ENCODE measurements at places on chromosomes 12 and 14. TPM values are rescaled to one million over a fixed set of nuclear protein-coding genes. Genes with fewer than 3 reads are reported as not detected.

DNA sequence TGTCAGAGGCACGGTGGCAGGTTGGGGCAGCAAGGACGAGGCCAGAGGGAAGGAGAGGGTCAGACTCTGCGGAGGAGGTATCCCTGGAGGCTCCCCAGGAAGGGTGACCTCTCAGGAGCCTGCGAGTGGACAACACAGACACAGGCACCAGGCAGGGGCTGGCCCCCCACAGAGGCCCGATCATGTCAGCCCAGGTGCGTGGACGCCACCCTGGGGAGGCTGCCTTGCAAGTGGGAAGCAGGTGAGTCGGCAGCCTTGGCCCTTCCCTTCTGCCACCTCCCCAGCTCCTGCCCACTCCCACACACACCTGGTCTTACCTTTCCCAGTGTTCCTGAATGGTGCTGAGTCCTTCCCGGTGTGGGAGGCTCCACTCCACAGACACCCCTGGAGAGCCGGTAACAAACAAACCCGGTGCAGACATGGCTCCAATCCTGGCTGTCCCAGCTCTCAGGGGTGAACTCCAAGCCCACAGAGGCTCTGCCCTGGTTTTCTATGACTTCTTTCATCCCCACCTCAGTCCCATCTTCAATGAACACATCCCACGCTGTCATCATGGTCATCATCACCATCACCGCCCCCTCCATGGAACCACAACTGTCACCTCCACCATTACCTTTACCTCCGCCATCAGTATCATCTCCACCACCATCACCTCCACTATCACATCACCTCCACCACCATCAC, 5.2 kb downstream of the ZBTB42 start:
- no peaks in the 10 kb centered on the region for H3K27me3 ChIP-seq
- DNase-seq: no peak
- H3K4me3 ChIP-seq: no peak overlapping the region
- peaks cover 8% of the 10 kb centered on the region for H3K4me1 ChIP-seq

- peak overlapping the region; percentile 99 for H3K27ac ChIP-seq
- peaks cover 93% of the 10 kb centered on the region for H3K36me3 ChIP-seq
- peak overlapping the region; percentile 90 for H3K4me3 ChIP-seq
- no peak for DNase-seq
- H3K27me3 ChIP-seq: no peaks in the 10 kb centered on the region
These were observed 91.3 kb downstream of the DAD1 start for GRCh38 chr14:22497671-22498093.

Gene BDKRB1
- total RNA-seq: not detected

DNA sequence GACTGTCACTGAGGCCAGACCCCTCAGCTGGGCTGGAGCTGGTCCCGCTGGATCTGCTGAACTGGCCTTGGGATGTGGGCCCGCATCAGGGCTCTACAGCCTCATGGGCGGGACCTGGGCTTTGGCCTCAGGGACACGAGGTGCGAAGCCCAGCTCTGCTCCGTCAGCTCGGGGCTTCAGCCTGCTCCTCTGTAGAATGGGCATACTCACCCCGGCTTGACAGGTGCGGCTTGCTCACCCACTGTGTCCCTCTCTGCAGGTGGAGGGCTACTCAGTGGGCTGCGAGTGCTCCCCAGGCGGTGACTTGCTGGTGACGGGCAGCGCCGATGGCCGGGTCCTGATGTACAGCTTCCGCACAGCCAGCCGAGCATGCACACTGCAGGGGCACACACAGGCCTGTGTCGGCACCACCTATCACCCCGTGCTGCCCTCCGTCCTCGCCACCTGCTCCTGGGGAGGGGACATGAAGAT, 57.6 kb downstream of the BEGAIN start:
- H3K4me1 ChIP-seq: no peaks in the 10 kb centered on the region
- no peak overlapping the region for H3K27ac ChIP-seq
- H3K36me3 ChIP-seq: no peaks in the 10 kb centered on the region
- no peak for DNase-seq
- H3K4me3 ChIP-seq: no peak overlapping the region

GRCh38 chr12:4353785-4354208, 25.7 kb downstream of the FGF23 start:
- H3K36me3 ChIP-seq: peaks cover 8% of the 10 kb centered on the region
- H3K4me3 ChIP-seq: no peak overlapping the region
- DNase-seq: peak; percentile 33
- H3K4me1 ChIP-seq: peaks cover 8% of the 10 kb centered on the region
- no peaks in the 10 kb centered on the region for H3K27me3 ChIP-seq

DNA sequence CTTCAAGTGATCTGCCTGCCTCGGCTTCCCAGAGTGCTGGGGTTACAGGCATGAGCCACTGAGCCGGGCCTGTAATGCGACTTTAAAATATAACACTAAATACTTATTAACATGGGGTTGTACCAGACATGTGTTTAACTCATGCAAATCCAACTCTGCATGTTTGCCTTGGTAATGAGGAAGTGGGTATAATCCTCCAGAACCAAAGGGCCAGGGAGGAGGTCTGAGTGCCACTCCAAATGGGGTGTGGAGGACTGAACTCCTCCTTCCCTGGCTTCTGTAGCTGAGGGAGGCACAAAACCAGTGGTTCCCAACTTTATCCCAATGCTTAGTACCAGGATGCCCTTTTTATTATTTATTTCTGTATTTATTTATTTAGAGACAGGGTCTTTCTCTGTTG, 61.6 kb upstream of the MED13L start:
- H3K36me3 ChIP-seq: no peaks in the 10 kb centered on the region
- no peak overlapping the region for H3K27ac ChIP-seq
- no peak for DNase-seq
- peaks cover 2% of the 10 kb centered on the region for H3K4me1 ChIP-seq
- H3K4me3 ChIP-seq: no peak overlapping the region

GRCh38 chr14:63032641-63033040, 12.6 kb downstream of the KCNH5 start:
- H3K27me3 ChIP-seq: peaks cover 9% of the 10 kb centered on the region
- no peak for DNase-seq
- no peaks in the 10 kb centered on the region for H3K4me1 ChIP-seq
- H3K4me3 ChIP-seq: no peak overlapping the region

- H3K4me3 ChIP-seq: no peak overlapping the region
- no peak overlapping the region for H3K27ac ChIP-seq
- H3K4me1 ChIP-seq: no peaks in the 10 kb centered on the region
- no peaks in the 10 kb centered on the region for H3K36me3 ChIP-seq
- no peaks in the 10 kb centered on the region for H3K27me3 ChIP-seq
- DNase-seq: no peak
These were observed 118.7 kb upstream of the PTPRQ start for GRCh38 chr12:80325167-80325959.

GRCh38 chr14:21525571-21525961, 580 bp downstream of the SALL2 start:
- H3K27ac ChIP-seq: no peak overlapping the region
- DNase-seq: no peak
- H3K36me3 ChIP-seq: no peaks in the 10 kb centered on the region
- no peaks in the 10 kb centered on the region for H3K27me3 ChIP-seq
- peak overlapping the region; percentile 81 for H3K4me3 ChIP-seq

DNA sequence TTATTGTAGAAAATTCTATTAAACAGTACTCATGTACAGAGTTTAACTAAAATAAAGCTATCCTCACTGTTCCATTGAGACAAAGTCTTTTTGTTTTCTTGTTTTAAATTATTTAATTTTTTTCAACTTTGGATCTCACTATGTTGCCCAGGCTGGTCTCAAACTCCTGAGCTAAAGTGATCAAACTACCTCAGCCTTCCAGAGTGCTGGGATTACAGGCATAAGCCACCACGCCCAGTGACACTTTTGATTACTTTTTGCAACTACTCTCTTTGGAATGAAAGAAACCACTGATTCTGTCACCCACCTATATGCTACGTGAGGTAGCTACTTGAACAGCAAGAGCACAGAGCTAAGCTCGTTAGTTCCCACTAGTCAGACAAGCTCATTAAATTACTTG, 17.1 kb downstream of the ZFC3H1 start:
- H3K27me3 ChIP-seq: no peaks in the 10 kb centered on the region
- H3K27ac ChIP-seq: no peak overlapping the region
- peaks cover 35% of the 10 kb centered on the region for H3K36me3 ChIP-seq

GRCh38 chr12:19999805-20000138, 368.6 kb upstream of the PDE3A start:
- H3K27me3 ChIP-seq: peaks cover 6% of the 10 kb centered on the region
- no peak overlapping the region for H3K4me3 ChIP-seq
- DNase-seq: no peak
- no peak overlapping the region for H3K27ac ChIP-seq
- no peaks in the 10 kb centered on the region for H3K36me3 ChIP-seq
- no peaks in the 10 kb centered on the region for H3K4me1 ChIP-seq

GRCh38 chr14:103257211-103257962, 76.7 kb upstream of the EIF5 start:
- no peak overlapping the region for H3K4me3 ChIP-seq
- H3K27ac ChIP-seq: no peak overlapping the region
- peaks cover 27% of the 10 kb centered on the region for H3K27me3 ChIP-seq
- H3K36me3 ChIP-seq: no peaks in the 10 kb centered on the region
- no peak for DNase-seq

DNA sequence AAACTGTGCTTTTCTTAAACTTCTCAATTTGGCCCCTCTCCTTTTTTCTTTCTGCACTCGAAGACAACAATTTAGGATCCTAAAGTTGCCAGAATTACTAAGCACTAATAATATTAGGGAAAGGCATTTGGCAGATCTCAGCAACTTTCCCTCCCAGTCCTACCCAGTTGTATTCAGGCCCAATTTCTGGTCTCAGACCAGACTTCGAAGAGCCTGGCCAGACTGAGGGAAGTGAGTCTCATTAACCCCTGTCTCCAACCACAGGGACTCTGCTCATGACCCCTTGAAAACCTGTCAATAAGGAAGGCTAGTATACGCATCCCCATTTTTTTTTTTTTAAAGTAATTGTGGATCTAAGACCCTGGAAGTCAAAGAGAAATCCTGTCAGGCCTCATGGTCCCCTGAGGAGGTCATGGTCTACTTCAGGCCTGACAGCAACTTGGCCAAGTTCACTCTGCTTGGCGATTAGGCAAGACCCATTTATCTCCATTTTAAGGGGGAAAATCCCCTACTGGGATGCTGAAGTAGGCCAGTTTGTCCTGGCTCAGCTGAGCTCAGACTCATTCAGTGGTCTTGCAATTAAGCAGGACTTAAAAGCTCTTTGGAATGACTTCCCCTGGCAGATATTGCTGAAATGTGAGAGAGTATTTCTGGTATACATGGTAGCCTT, 521.0 kb downstream of the FUT8 start:
- no peak overlapping the region for H3K27ac ChIP-seq
- no peak overlapping the region for H3K4me3 ChIP-seq
- H3K4me1 ChIP-seq: peaks cover 38% of the 10 kb centered on the region
- DNase-seq: no peak

DNA sequence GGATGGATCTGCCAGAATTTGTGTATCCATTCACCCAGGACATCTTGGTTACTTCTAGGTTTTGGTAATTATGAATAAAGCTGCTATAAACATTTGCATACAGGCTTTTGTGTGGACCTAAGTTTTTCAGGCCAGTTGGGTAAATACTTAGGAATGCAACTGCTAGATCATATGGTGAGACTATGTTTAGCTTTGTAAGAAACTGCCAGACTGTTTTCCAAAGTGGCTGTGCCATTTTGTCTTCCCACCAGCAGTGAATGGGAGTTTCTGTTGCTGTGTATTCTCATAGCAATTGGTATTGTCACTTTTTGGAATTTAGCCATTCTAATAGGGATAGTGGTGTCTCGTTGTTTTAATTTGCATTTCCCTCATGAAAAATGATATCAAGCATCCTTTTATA, 133.0 kb downstream of the KIF26A start:
- no peaks in the 10 kb centered on the region for H3K27me3 ChIP-seq
- H3K4me3 ChIP-seq: no peak overlapping the region
- H3K4me1 ChIP-seq: no peaks in the 10 kb centered on the region
- DNase-seq: no peak
- no peaks in the 10 kb centered on the region for H3K36me3 ChIP-seq

- no peaks in the 10 kb centered on the region for H3K4me1 ChIP-seq
- H3K27ac ChIP-seq: no peak overlapping the region
- DNase-seq: no peak
These were observed 15.9 kb downstream of the SMOC1 start for GRCh38 chr14:69895109-69895508.

Gene ACSM4
- not detected for total RNA-seq

DNA sequence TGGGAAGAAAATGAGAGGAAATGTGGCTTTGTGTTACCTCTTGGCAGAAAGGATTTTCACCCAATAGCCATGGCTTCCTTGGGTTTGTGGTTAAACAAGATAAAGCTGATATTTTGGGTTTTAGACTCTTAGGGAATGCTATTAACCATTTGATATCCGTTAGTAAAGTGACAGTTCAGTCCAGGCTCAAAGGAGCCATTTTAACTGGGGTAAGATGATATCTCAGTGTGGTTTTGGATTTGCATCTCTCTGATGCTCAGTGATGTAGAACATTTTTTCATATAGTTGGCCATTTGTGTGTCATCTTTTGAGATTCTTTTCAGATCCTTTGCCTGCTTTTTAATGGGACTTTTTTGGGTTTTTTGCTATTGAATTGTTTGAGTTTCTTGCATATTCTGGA, 30.1 kb downstream of the IFT43 start:
- H3K27me3 ChIP-seq: no peaks in the 10 kb centered on the region
- no peaks in the 10 kb centered on the region for H3K4me1 ChIP-seq
- H3K4me3 ChIP-seq: no peak overlapping the region
- H3K36me3 ChIP-seq: peaks cover 71% of the 10 kb centered on the region
- no peak overlapping the region for H3K27ac ChIP-seq

Gene VRTN
- total RNA-seq: not detected

Gene KRT83
- not detected for total RNA-seq

DNA sequence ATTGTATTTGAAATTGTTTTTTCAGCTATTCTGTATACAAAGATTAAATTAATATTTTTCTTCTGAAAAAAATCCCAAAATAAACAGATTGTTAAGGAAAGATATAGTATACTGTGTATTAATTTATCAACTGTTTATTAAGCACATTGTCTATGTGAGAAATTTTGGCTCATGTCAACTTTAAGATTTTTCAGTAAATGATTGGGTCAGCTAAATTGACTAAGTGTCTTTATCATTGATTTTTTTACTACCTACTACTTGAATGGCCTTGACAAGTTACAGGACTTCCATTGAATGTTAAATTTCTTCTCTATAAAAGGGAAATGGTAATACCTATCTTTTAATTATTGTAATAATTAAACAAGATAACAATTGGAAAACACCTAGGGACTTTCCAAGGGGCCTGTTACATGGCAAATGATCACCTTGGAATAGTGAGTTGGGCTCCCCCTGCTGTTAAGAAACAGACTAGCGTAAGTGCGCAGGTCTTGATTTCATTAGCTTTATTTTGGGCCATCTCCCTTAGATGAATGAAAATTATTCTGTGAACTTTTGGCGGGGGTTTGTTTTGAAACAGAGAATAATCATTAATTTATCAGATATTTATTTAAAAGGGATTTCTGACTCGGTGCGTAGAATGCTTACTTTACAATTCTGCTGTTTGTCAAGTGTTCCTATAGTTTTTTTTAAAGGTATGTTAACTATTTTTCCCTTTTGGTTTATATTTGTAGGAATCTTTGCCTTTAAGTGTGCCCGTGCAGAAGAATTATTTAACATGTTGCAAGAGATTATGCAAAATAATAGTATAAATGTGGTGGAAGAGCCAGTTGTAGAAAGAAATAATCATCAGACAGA, 14.5 kb upstream of the CCT2 start:
- H3K36me3 ChIP-seq: peaks cover 8% of the 10 kb centered on the region
- DNase-seq: peak; percentile 43
- H3K27ac ChIP-seq: no peak overlapping the region
- H3K4me3 ChIP-seq: no peak overlapping the region

GRCh38 chr12:12903642-12904609, 12.6 kb downstream of the GPRC5A start:
- no peak overlapping the region for H3K27ac ChIP-seq
- H3K4me3 ChIP-seq: no peak overlapping the region
- peaks cover 11% of the 10 kb centered on the region for H3K4me1 ChIP-seq

Gene KRT77
- not detected for total RNA-seq

- no peak overlapping the region for H3K27ac ChIP-seq
- no peaks in the 10 kb centered on the region for H3K4me1 ChIP-seq
- no peak overlapping the region for H3K4me3 ChIP-seq
- no peaks in the 10 kb centered on the region for H3K36me3 ChIP-seq
- no peak for DNase-seq
These were observed 33.6 kb upstream of the BDKRB2 start for GRCh38 chr14:96170961-96171592.
